ENCODE measurements at places on chromosomes 12 and 14. TPM values are rescaled to one million over a fixed set of nuclear protein-coding genes. Genes with fewer than 3 reads are reported as not detected.

The TSHR gene
- not detected for total RNA-seq

GRCh38 chr12:65656891-65657351 lies 167.4 kb upstream of the HMGA2 start:
- no peaks in the 10 kb centered on the region for H3K36me3 ChIP-seq
- no peaks in the 10 kb centered on the region for H3K4me1 ChIP-seq
- H3K4me3 ChIP-seq, result no peak overlapping the region
- H3K27ac ChIP-seq, result no peak overlapping the region

The KLRG1 gene
- total RNA-seq, result 4.6 TPM

DNA sequence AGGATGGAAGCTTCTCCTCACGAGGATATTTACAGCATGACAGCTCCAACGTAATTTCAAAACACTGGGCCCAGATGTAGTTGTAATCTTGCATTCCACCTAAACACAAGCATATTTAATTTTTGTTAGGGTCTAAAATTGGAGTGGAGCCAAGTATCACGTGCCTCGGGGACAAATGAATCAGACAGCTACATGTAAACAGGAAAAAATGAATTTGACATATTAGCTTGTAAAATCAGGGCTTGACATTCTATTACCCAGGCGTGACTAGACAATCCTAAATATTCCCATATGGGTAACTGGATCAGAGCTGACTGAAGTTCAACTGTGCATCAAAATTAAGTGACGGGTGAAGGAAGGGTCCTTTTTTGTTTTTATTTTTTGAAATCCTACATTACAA lies 59.0 kb downstream of the MDM2 start:
- no peak overlapping the region for H3K4me3 ChIP-seq
- no peaks in the 10 kb centered on the region for H3K4me1 ChIP-seq
- H3K27ac ChIP-seq, result no peak overlapping the region
- H3K27me3 ChIP-seq, result no peaks in the 10 kb centered on the region
- no peaks in the 10 kb centered on the region for H3K36me3 ChIP-seq

The PCED1B gene
- 56.1 TPM for total RNA-seq

The SERPINA12 gene
- 0.47 TPM for total RNA-seq

GRCh38 chr14:100582496-100583165 lies 4.6 kb downstream of the BEGAIN start:
- H3K27me3 ChIP-seq, result no peaks in the 10 kb centered on the region
- H3K4me3 ChIP-seq, result no peak overlapping the region
- DNase-seq, result no peak
- no peaks in the 10 kb centered on the region for H3K4me1 ChIP-seq
- no peak overlapping the region for H3K27ac ChIP-seq

The SIX6 gene
- total RNA-seq, result 0.31 TPM

- H3K36me3 ChIP-seq, result no peaks in the 10 kb centered on the region
- H3K4me1 ChIP-seq, result no peaks in the 10 kb centered on the region
- no peak overlapping the region for H3K4me3 ChIP-seq
Observed at GRCh38 chr12:69936214-69936731, 111.2 kb downstream of the MYRFL start.

The HOXC11 gene
- total RNA-seq, result 1.1 TPM

GRCh38 chr12:118526255-118527095 lies 150.1 kb downstream of the SUDS3 start:
- H3K4me3 ChIP-seq, result no peak overlapping the region
- no peaks in the 10 kb centered on the region for H3K27me3 ChIP-seq
- no peaks in the 10 kb centered on the region for H3K4me1 ChIP-seq
- peak; percentile 20 for DNase-seq

The RD3L gene
- total RNA-seq, result not detected

The SSTR1 gene
- 0.19 TPM for total RNA-seq
